H1 (cell line): ENCODE measurements at places on chromosomes 5 and 9. TPM values are rescaled to one million over a fixed set of nuclear protein-coding genes. Genes with fewer than 3 reads are reported as not detected.

GRCh38 chr5:149543361-149544027 is 7.7 kb downstream of the CSNK1A1 start:
- no peak for DNase-seq
- no peaks in the 10 kb centered on the region for H3K27me3 ChIP-seq
- no peak overlapping the region for H3K4me3 ChIP-seq
- H3K4me1 ChIP-seq = peaks cover 4% of the 10 kb centered on the region; the same call in 1 of the 2 replicates
- peaks cover 3% of the 10 kb centered on the region; the same call in 1 of the 2 replicates for H3K36me3 ChIP-seq

The PDE6A gene
- not detected in 2 replicates for total RNA-seq

The MEGF10 gene
- 38.2 and 43.2 TPM in 2 replicates for total RNA-seq

- peaks cover 13% of the 10 kb centered on the region; the same call in 1 of the 2 replicates for H3K36me3 ChIP-seq
- peak overlapping the region; percentile 70; the same call in 1 of the 2 replicates for H3K27ac ChIP-seq
- no peak for DNase-seq
- peak overlapping the region; percentile 49 for H3K4me3 ChIP-seq
- peaks cover 12% of the 10 kb centered on the region for H3K4me1 ChIP-seq
These were observed 50.2 kb downstream of the PLPP1 start for GRCh38 chr5:55484531-55484930.
